D721Med (cell line): ENCODE measurements at places on chromosomes 5 and 9.
A peak's percentile ranks its signal among the peaks of the same experiment; 100 is the strongest.

DNA sequence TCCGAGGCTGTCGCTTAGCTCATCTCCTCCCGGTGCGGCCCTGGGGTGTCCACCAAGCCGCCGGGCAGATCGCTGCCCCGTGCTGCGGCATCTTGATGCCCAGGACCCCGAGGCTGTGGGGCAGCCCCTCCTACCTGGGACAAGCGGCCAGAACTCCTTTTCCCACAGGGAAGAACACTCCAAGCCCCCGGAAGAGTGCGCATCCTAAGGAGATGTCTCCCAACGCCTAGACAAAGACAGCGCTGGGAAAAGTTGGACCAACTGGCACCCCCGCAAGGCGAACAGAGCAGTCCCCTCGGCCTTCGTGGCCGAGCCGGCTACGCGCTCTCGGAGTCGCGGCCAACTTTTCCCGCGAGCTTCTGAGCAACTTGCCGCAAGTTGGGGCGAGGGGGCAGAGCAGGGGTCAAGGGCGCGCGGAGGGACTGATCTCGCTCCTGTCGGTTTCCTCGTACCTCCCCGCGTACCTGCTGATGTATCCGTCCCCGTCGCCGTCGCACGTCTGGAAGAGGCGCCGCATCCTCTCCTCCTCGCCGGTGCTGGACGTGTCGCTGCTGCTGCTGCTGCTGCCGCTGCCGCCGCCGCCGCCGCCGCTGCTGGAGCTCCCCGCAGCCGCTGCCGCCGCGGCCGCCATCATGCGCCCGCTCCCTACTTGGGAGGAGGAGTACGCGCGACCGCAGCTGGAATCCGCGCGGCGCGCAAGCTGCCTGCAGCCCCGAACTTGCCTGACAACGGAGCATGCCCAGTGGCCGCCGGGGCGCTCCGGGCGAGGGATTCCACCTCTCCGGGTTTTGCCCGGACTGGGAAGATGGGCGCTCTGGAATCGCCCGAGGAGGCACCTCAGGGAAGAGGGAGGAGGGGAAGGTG is at the start of gene MCC:
Gene MCC (minus strand): TSS at position 673 of the 864 bp plus-strand sequence.
- peak; percentile 86 for DNase-seq

GRCh38 chr5:124551939-124552279 is 194.5 kb downstream of the ZNF608 start:
- DNase-seq: no peak

GRCh38 chr5:34915856-34916192 is 313 bp downstream of the BRIX1 start:
- DNase-seq: no peak

GRCh38 chr9:27726244-27727081 is 153.2 kb upstream of the C9orf72 start:
- no peak for DNase-seq

DNA sequence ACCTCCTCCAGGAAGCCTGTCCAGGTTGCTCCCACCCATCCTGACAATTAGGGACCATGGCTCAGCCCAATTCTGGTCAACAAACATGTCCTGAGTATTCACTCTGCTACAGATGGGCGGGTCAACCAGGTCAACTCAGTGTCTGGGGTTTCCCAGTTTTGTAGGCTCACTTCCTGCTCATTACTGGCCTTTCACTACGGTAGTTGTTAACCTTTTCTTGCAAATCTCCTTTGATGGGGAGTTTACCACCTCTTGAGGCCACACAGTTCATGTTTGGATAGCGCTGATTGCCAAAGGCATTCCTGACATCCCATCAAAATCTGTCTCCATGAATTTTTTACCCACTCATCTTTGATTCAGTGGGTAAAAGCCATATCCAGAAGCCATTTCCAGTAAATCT is 13.8 kb downstream of the TMEM8B start:
- DNase-seq: no peak

- no peak for DNase-seq
These were observed 70.3 kb upstream of the EQTN start for GRCh38 chr9:27367175-27367798.

DNA sequence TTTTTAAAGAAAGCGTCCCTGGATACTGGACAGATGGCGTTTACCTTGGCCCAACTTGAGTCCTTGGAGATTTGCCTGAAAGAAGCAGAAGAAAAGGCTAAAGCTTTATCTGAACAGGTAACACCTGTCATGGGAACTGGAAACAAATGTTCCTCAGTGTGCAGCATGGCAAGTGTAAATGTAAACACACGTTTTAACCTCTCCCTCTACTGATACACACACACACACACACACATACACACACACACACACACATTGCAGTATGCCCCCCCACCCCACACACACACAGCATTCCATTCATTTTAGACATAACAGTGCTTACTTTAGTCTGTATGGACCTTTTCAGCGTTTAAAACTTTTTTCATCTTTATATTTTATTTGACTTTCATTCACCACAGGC is 51.1 kb downstream of the CCDC192 start:
- no peak for DNase-seq

DNA sequence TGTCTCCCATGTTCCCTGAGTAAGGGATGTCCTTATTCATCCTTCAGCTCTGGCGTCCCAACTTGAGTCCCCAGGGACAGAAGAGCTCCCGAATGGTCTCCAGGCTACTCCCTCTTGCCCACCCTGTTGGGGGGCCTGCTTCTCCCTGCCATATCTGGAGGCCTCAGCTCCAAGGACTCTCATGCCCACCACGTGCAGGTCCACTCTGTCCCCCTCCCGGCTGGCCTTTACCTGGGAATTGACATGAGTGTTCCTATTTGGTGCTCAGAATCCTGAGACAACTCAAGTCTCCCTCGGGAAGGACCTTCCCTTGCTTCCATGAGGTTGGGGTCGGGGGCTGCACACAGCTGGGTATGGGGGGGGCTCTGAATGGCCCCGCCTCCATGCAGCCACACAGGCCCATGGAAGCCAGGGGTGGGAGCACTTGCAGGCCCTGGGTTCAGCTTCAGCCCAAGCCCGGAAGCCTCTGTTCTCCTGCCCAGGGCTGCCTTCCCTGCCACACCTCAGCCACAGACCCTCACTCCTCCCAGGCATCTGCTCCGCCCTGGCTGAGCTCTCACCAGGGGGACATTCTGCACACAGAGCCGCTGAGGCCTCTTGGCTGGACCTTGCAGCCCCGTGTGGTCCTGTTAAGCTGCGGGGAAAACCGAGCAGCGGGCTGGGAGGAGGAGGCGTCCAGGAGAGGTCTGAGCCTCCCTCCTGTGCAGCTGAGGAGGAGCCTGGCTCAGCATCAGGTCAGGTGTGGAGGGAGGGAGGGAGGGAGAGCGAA is 121.9 kb downstream of the PHF2 start:
- no peak for DNase-seq

DNA sequence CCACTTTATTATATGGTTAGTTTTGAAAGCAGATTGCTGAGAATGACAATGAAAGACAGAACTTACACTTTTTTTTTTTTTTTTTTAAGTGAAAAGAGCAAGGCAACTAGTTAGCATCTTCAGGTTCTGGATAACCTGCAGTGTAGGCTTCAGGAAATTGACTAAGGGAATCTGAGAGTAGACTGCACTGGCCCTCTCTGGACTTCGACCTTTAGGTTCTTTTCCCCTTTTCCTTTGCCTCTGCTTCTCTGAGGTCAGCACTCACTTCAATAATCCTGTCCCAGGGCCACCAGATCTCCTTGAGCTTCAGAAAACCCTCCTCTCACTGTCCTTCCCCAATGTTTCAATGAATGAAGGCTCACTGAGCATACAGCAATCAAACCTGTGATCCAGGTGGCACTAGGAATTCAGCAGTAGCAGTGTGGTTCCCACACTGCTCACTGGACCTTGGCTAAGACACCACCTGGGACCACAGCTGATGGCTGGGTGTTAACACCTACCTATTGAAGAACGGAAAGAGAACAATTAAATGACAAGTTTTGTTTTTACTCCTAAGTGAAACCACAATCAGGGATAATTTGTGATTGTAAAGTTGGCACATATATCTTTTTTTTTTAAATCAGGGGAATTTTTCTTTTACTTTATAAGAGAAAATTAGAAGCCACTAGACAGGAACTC is 85.8 kb upstream of the IL6ST start:
- no peak for DNase-seq

DNA sequence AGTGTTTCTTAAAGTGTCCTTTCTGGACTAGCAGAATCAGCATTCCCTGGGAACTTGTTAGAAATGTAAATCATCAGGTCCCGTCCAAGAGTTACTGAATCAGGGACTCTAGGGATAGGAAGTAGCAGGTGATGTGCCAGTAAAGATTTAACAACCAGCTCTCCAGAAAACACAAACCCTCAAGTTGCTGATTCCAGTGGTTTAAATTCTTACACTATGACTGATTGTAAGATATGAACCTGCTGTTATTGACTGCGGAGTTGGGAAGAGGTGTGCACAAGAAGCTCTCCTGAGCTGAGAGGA is 39.1 kb upstream of the BASP1 start:
- DNase-seq: no peak

DNA sequence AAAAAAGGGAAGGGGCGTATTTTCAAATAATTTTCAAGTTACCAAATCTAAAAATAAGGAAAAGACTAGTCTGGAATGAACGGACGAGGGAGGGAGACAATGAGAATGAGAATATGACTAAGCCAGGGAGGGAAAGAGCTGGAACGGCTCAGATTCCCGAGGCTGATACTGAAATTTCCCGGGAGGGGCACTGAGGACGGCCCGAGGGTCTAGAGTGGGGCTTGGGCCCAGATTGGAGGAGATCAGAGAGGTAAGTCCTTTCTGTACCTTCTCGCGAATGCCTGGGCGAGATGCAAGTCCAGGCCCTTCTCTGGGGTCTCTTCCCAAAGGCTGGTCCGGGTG is 3.4 kb upstream of the CCIN start:
- no peak for DNase-seq

GRCh38 chr9:114613087-114613486 is 2.0 kb downstream of the TMEM268 start:
- DNase-seq: no peak

GRCh38 chr5:138981586-138981985 is 106.5 kb upstream of the LRRTM2 start:
- no peak for DNase-seq

DNA sequence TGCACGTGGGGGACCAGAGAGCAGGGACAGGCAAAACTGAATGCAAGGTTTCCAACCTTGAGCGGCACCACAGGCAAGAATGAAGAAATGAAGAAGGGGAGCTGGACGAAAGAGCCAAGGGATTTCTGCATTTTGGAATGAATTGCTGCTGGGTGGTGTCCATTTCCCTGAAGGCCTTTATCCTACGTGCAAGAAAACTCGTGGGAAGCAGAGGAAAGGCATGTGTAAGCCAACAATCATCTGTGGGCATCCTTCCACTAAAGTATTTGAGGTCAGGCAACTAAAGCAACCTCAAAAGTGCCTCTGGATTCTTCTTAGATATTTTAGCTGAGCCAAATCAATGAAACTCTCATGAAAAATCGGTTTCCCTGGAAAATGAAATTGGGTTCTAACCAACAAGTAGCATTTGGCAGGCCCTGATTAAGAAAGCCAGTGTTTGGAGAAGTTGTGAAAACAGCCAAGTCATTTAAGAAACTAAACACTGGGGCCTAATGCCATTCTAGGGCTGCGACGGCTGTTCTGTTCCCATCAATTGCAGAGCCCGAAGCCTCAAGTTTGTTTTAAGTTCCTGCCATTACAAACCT is 4.7 kb upstream of the TGFBI start:
- no peak for DNase-seq

DNA sequence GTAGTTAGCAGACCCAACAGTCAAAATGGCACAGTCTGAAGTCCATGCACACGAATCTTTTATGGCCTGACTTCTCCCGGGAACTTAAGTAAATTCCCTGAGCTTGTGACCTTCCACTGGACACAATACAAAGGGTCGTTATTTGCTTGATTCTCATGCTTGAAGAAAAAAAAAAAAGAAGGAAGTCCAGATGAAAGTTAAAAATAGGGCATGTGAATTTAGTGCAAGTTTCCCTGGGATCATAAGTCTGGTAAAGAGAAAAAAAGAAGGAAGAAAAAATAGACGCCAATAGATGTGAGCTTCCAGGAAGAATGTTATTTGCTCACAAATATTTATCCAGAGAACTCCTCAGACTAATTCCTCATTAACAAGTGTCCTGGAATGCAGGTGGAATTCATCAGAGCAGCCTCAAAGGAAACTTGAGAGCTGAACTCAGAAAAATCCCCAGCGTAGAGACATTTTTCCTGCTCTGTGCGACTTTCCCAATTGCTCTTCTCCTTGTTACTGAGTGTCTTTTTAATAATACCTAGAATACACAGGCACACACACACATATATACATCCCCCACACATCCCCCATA is 616.3 kb downstream of the EBF1 start:
- DNase-seq: no peak

GRCh38 chr9:70031141-70031545 is 12.5 kb upstream of the MAMDC2 start:
- DNase-seq: no peak

DNA sequence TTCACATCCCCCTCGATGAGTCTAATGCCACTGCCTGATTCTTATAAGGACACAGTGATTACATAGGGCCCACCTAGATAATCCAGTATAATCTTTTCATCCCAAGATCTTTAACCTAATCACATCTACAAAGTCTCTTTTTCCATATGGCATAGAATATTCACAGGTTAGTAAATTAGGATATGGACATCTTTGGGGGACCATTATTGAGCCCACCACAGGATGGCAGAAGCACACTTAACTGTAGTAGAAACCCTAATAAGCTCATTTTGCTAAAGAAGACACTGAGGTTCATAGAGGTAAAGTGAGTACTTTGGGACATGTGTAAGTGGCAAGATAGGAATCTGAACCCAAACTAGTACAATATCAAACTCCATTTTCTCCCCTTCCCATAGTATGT is 38.9 kb downstream of the ASTN2 start:
- DNase-seq: peak; percentile 43

- no peak for DNase-seq
These were observed 83.5 kb upstream of the MINAR2 start for GRCh38 chr5:129664336-129664937.

DNA sequence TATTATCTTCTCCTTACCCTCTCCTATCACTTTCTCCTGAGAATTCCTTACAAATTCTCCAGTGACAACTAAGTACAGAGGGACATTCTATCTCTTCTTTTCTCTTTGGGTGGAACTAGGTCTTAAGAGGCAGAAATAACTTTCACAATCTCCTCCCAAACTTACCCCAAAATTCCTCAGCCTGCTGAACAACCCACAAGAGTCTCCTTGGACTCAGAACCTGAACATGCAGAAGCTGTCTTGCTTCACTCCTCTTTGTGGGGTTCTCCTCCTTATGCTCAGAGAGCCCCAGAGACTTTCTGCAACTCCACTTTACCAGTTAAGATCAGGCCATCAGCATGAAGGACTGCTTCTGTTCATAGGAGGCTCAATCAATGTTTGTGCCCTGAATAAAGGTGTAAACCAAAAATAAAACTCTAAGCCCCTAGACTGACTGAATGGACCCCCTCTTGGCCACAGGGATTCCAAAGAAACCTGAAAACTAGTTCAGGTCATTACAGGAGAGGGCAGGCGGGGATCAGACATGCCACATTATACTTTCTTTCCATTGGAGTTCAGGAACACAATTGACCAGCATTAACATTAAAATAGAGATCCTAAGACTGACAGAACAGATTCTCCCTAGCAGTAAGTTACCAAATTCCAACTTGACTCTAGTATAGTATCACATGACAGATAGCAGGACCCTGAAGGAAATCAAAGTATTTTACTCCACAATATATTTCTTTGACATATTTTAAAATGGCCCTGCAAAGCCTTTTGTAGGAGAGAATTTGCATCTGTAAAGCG is 179.7 kb upstream of the FBXL17 start:
- no peak for DNase-seq

GRCh38 chr5:20572614-20573013 is 584.6 kb upstream of the CDH18 start:
- no peak for DNase-seq

GRCh38 chr9:7977586-7977985 is 178.0 kb upstream of the DMAC1 start:
- DNase-seq: no peak

- no peak for DNase-seq
These were observed 36.3 kb upstream of the GCNT4 start for GRCh38 chr5:75088648-75089047.
